Kasumi-1 (cell line): ENCODE measurements at places on chromosomes 5 and 9.
A peak's percentile ranks its signal among the peaks of the same experiment; 100 is the strongest.

- DNase-seq, result no peak
These were observed 143.9 kb downstream of the GOLPH3 start for GRCh38 chr5:32030222-32030621.

GRCh38 chr9:37753489-37754190 is at the start of gene TRMT10B:
TSS of gene TRMT10B (plus strand) at chr9:37753805. CDS start at chr9:37761932, 8,127 bp downstream.
- DNase-seq, result peak; percentile 80

GRCh38 chr5:124050120-124050770 is 538.3 kb downstream of the CSNK1G3 start:
- no peak for DNase-seq

DNA sequence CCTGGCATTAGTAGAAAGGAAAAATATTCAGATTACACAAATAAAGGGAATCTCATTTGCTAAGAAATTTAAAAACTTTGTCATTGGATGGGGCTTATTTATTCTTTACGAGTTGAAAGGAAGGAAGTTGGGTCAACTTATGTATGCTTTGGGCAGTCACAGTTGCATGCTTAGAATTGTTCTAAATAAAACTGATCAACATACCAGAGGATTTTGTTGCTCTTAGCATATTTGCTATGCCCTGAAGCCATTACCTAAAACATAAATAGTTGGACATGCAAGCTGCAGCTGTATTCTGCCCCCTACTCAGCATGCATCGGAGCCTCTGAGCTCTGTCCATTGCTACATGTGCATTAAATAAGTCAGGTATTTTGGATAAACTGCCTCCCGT is 172.7 kb upstream of the MEF2C start:
- no peak for DNase-seq

DNA sequence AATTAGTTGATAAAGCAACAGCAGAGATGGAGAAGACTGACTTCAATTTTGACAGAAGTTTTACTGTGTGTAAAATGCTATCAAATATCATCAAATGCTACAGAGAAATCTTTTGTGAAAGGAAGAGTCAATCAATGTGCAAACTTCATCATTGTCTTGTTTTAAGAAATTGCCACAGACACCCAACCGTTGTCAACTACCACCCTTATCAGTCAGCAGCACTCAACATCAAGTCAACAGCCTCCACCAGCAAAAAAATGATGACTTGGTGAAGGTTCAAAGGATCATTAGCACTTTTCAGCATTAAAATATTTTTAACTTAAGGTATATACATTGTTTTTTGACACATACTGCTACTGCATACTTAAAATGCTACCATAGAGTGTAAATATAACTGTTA is 888.8 kb downstream of the CDH18 start:
- DNase-seq, result no peak

DNA sequence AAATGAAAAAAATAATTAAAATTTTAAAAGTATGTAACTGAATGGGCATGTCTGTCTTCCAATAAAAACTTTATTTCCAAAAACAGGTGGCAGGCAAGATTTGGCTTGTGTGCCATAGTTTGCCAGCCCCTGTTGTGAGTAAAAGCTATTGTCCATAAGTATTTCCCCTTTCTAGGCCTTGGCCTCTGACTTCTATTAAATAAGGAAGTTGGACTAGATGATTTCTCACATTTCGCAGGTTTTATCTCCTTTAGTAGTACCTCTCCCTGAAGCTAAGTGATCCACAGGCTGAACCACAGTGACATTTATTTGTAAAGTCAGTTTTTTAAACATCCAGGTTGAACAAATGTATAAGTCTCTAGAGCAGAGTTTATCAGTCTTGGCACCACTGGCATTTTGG is 41.3 kb downstream of the RECK start:
- peak; percentile 62 for DNase-seq

GRCh38 chr5:88251048-88251711 is 17.5 kb downstream of the TMEM161B start:
- DNase-seq, result no peak

DNA sequence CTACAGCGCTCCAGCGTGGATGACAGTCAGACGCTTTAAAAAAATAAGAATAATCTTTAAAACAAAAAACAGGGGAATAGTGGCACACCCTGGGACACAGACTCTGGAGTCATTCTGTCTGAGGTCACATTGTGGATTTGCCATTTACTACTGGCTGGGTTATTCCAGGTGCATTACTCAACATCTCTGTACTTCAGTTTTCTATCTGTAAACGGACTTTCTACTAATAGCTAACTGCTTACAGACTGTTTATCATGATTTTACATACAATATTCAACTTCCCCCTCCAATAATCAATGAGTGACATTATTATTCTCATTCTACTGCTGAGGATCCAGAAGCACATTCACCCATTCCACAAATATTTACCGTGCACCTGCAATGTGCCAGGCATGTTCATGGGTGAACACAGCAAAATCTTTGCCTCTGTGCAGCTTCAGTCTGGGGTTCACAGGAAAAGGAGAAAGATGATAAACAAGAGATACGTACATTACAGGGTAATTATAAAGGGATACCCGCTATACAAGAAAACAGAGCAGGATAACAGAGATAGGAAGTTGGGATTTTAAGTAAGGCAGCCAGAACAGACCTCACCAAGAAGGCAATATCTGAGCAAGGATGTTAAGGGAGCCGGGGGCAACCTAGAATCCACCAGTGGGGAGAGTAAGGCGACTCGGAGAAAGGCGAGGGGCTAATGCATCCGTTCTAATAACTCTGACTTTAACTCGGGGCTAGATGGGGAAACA is 984 bp upstream of the RAD23B start:
- peak; percentile 29 for DNase-seq

DNA sequence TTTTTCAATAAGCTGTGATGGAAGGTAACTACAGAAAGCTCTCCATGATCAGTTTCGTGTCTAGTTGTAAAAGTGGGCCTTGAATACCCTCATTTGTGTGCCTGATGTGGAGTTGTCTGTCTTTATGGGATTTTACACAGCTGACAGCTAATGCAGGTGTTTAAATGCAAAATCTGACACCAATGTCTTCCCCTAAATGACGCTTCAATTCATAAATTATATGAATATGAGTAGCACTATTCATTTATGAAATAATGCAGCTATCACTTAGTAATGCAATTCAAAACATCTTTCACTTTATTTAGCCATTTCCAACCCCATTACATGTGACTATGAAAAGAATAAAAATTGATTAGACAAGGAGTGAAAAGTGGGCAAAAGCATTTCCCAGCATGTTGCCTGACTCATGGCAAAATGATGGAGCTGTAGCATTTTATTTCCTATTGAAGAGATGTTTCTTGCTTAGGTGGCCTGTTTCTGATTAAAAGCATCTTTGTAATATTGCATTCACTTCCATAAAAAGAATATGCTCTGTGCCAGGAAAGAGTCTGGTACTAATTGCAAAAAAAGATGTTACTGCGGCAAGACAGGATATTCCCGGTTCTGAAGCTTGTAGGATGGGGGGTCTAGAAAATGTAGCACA is 116.7 kb upstream of the HAPLN1 start:
- no peak for DNase-seq

- no peak for DNase-seq
These were observed 5.1 kb downstream of the OBP2A start for GRCh38 chr9:135551031-135551430.

DNA sequence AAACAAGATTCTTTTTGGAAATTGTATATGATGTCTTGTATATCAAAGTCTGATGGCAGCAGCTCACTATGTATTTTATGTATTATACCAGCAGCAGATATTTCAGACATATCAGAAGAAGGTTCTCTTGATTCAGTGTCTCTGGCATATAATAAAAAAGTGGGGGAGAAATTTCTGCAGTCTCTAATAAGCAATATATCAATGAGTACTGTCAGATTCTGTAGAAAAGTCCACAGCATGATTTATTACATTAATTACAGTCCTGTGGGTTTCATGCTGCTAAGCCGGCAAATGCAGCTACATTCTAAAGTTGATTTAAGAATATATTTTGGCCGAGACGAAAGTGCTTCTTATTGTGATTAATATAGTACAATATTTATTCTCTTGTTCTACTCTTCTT is 113.1 kb downstream of the KIAA1958 start:
- no peak for DNase-seq

DNA sequence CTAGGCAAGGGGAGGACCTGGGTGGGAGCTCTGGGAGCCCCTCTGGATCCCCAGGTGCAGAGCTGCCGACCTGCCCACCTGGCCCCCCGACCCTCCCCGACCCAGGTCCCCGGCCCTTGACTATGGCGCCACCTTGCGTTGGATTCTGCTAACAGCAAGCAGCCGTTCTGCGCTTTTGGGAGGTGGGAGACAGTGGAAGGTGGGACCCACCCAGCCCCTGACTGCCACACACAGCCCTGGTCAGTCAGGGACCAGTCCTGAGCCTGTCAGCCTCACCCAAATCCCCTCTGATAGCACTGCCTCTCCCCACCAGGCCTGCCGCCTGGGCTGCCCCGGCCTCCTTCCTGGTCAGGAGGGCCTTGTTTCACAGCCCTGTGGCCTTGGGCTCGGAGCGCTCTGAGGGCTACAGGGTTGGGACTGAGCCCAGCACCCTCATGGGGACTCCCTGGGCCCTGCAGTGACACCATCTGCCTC is 77.9 kb downstream of the HMCN2 start:
- peak; percentile 24 for DNase-seq

DNA sequence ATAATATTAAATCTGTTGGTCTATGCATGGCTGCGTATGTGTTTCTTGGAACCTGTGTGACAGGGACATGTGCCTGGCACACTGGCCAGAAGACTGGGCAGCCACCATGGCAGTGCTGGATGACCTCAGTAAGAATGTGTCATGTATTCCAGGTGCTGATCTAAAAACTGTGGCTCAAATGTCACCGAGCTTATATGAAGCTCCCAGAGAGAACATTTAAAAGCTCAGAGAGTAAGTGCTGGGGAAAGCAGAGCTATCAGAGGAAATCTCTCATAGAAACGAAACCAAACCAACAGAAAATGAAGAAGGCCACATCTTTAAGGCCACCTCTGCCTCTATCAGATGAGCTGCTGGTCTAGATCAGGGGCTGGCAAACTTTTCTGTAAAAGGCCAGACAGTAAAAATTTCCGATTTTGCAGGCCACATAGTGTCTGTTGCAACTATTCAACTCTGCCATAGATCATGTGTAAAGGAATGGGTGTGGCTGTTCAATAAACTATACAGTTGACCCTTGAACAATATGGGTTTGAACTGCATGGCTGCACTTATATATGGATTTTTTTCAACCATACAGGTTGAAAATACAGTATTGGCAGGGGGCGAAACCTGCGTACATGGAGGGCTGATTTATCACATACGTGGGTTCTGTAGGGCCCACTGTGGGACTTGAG is 31.8 kb downstream of the TSTD2 start:
- no peak for DNase-seq

- no peak for DNase-seq
These were observed 109.3 kb upstream of the HAND1 start for GRCh38 chr5:154587123-154588026.

GRCh38 chr9:2764353-2764752 is 47.0 kb downstream of the KCNV2 start:
- DNase-seq, result peak; percentile 63

DNA sequence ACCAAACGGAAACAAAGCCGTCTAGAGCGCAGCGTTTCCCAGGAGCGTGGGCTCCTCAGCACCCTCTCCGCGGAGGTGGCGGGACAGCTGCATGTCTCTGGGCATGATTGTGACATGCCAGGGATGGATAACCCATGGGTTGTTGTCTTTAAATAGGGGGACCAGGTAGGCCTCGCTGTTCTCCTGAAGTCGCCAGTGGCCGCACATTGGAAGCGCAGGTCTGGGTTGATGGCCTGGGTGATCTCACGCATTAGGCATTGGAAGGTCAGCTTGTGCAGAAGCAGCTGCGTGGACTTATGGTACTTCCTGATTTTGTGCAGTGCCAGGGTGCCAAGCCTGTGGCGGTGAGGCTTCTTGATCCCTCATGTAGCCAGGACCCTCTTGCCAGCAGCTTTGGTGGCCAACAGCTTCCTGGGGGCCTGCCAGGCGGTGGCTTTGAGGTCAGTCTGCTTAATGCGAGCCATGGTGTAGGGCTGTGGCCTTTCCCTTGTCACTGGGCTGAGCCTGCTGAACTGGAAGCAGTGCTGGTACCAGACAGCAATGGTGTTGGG is 6.3 kb upstream of the TAF11L3 start:
- DNase-seq, result no peak

DNA sequence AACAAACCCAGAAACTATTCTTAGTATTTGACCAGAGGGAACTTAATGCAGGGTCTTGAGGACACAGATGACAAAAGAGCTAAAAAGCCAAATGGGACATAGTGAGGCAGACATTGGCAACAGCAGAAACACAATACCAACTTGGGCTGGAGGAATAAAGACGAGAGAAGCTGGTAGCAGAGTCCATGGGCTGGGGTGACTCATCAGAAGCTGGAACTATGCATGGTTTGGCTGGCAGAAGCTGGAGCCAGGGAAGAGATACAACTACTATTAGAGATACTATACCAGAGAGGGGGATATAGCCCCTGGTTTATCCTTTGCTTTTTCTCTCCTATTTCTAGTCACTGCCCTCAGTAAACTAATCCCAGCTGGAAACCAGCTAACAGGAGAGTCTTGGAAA is 29.2 kb upstream of the DPYSL3 start:
- no peak for DNase-seq
